ENCODE measurements at places on chromosomes 11 and 22. TPM values are rescaled to one million over a fixed set of nuclear protein-coding genes. Genes with fewer than 3 reads are reported as not detected.

GRCh38 chr11:105315287-105315686, 175.7 kb upstream of the CARD18 start:
- DNase-seq = no peak

GRCh38 chr11:8917157-8917825, 6.3 kb downstream of the AKIP1 start:
- no peak for DNase-seq

DNA sequence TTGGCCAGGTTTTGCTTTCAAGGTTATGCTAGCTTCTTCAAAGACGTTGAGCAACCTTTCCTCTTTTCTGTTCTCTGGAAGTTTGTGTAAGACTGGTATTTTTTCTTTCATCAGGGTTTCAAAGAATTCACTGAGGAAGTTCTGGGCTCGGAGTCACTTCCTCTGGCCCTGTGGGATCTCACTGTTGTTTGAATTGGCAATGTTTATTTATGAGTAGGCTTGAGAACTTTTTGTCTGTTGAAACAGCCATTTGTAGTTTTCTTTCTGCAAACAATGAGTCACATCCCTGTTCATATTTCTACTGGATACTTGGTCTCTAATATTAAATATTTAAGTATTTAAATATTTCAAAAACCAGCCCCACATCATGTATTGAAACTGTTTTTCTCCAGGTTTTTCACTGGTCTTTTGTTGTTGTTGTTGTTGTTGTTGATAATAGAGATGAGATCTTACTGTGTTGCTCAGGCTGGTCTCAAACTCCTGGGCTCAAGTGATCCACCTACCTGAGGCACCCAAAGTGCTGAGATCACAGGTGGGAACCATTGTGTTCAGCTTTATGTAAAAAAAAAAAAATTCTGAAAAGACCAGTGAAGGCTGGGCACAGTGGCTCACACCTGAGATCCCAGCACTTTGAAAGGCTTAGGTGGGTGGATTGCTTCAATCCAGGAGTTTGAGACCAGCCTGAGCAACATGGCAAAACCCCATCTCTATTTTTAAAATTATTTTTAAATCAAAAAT, 26.9 kb downstream of the SUSD2 start:
- no peak for DNase-seq

- no peak for DNase-seq
These were observed 71.4 kb upstream of the B3GNT6 start for GRCh38 chr11:76962583-76963416.

DNA sequence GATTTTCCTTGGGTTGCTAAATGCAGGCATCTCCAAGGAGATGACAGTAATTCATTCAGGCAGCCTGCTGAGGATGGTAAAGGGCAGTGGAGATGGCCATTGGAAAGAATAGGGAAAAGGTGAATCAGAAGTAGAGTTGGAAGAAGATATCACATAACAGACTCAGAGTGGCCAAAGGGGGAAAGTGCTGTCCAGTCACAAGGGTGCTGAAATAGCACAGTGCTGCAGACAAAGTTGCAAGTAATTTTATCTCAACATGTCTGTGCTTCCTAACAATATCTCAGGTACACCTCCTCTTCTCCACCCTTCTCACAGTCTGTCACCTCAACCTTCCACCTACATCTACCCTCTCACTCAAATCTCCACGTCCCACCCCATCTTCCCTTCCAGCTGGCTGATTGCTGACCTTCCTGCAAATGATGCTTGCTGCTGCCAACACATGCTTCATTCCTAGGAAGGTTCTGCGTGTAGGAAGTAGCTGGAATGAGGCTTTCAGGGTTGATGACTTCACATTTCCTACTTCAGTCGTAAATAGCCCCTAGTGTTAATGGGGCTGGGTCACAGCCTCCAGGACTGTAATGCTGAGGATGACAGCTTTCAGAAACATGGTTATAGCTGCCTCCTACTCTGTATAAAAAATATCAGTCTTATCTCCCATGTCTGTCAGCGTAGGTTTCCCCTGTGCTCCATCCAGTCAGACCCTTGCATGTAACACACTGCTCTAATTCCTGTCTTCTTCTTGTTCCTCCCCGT, 123.9 kb downstream of the CTNND1 start:
- peak; percentile 31 for DNase-seq

DNA sequence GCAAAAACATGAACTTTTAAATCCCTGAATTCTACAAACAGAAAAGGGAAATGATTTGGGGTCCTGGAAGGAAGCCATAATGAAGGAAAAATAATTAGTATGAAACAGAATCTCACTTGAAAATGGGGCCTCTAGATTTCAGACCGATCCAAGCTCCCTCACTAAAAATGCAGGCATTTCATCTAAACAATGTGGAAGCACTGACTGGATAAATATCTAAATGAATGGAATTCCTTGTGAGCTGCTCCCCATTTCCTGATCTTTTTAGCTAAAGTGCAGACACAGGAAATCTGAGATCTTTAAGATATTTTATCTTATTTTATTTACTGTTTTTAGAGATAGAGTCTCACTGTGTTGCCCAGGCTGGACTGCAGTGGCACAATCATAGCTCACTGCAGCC, 1255.8 kb downstream of the LRRC4C start:
- no peak for DNase-seq

- no peak for DNase-seq
These were observed 61.0 kb downstream of the LIF start for GRCh38 chr22:30185549-30185948.

DNA sequence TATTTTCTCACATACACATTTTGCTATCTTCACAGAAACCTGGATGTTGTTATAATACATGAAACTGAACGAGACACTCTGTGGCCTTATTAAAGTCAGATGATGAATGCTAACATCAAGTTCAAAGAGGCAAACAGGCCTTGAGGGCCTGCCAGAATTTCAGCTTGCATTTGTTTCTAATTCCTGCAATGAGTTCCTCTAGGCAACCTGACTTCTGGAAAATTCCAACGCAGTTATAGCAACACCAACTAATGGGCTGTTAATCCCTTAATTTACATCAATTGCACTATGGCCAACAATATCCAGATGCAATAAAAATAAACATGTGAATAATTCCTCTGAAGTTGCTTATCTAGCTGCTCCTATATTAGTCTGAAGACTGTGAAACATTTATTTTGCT, 19.1 kb downstream of the PAX6 start:
- no peak for DNase-seq

- no peak for DNase-seq
These were observed 195.2 kb downstream of the TRIM29 start for GRCh38 chr11:119942583-119943297.

GRCh38 chr22:40469181-40469580, 98.8 kb downstream of the SGSM3 start:
- DNase-seq = no peak

DNA sequence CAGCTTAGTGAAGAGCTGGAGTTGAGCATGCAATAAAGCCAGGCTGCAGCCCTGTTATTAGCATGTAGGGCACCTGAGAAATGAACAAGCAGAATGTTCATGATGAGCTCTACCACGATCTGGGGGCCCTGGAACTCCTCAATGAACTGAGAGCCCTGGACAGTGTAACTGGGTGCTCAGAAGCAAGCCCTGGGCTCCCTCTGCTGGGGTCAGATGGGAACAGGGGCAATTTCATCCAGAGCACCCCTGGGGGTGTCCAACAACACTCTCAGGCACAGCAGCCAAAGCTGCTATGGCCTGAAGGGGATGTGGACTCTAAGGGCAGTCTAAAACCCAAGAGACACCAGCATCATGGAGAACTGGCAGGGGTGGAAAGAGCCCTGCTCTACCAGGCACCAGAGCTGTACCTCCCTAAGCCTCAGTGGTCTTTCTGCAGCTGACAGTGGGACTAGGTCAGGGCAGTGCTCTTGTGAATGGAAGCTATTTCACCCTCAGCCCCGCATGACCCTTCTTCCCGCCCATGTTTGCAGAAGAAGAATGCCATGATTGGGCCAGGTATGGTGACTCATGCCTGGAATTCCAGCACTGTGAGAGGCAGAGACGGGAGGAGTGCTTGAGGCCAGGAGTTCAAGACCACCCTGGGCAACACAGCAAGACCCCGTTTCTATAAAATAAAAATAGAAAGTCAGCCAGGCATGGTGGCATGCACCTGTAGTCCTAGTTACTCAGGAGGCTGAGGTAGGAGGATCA, 28.9 kb downstream of the THOC5 start:
- no peak for DNase-seq

GRCh38 chr11:35344681-35345574, 74.4 kb downstream of the SLC1A2 start:
- DNase-seq = peak; percentile 73

- no peak for DNase-seq
These were observed 7.2 kb downstream of the KCNK7 start for GRCh38 chr11:65588199-65589054.

- DNase-seq = no peak
These were observed 226.9 kb downstream of the MN1 start for GRCh38 chr22:27574651-27575050.

GRCh38 chr22:28855355-28856094, 27.8 kb upstream of the ZNRF3 start:
- DNase-seq = peak; percentile 83

DNA sequence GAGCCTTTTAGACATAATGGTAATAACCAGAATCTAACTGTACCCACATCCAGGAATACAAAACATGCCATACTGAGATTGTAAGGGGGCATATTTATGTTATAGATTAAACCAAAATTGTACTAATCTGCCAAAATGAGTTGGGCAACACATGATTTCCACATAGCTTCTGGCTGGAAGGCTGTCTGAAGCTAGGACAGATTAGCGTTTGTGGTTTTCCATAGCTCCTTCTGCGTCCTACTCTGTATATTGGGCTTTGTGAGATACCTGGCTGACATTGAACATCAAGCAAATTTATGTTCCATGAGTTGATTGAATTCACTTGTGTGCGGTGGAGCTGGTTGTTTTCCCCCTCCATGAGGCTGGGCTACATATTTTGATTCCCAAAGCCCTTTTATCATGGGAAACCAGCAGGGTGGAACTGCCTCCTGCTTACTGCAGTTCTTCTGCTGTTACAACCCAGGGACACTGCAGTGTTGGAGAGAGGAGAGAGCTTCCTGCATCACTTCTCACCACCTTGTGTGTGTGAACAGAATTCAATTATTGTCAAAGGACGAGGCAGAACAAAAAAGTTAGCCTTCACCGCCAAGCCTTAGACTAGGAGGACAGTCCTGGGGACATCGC, 114.9 kb downstream of the C11orf91 start:
- DNase-seq = no peak

- DNase-seq = no peak
These were observed 7.8 kb upstream of the RRM1 start for GRCh38 chr11:4086575-4087353.

DNA sequence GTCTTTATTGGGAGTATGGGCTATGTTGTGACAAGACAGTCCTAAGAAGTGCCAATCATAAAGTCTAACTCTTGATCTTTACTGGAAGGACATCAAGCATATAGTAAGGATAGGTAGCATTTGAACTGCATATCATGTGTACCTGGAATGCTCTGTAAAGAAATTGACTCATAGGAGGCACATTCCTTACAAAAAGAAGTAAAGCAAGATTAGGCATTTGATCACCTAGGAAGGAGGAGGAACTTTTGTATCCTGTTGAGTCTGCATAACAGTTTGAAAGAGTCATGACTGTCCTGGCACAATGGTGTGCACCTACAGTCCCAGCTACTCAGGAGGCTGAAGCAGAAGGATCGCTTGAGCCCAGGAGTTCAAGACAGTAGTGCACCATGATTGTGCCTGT, 42.2 kb upstream of the DNAJB7 start:
- no peak for DNase-seq

DNA sequence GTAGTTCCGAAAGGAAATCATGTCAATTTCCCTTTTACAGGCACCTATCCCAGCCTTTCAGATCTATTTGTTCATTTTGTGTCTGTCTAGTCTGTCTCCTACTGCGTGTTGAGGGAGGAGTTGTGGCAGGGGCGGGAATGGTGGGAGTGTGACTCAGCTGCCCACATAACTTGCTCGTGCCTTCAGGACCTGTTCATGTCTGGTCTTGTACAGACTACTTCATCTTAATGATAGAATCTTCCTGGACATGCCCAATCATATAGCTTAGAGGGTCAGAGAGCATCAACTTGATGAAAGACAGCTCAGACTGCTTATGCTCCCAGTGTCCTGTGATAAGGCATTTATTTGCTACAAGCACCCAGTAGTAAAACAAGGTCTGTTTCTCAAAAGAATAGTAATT, 61.0 kb upstream of the BIRC3 start:
- DNase-seq = no peak

DNA sequence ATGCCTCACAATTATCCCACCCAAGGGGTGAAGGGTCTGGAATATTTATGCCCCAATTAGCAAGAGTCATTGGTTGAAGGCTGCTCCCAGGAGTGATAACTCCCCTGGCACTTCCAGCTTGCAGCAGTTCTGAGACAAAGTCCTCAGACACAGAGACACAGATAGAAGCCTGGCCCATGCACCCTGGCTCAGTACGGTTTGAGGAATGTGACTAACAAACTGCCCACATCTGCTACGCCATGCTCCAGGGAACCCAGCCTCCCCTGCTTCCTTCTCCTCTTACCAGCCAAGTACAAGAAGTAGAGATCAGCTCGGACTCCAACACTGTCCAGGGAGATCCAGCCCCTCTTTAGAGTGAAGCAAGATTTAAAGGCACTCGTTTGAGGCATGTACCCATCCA, 48.5 kb upstream of the BMAL1 start:
- DNase-seq = peak; percentile 61

DNA sequence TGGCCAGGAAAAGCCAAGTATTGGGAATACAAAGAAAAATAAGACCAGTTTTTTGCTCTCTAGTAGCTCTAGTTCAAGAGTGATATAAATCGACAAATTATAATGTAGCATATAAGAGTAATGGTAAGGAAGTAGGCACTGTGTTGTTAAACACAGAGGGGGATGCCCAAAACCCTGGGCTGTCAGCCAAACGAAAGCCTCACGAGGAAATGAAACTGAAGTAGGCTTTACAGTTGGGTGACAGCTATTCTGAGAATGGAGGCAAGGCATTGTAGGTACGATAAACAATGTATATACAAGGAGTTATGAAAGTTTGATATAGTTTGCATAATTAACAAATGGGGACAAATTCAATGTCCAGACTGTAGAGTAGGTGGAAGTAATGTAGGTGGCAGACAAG, 176.4 kb downstream of the FAM181B start:
- no peak for DNase-seq

DHCR7 gene
- polyA plus RNA-seq = 49.4 TPM

MAPK8IP1 gene
- polyA plus RNA-seq = 9.6 TPM

ELFN2 gene
- polyA plus RNA-seq = 1.5 TPM

NXPE1 gene
- polyA plus RNA-seq = 0.16 TPM

DGAT2 gene
- polyA plus RNA-seq = 5.0 TPM

TENM4 gene
- polyA plus RNA-seq = 26.5 TPM

PRAME gene
- 1.6 TPM for polyA plus RNA-seq

ZNF280B gene
- polyA plus RNA-seq = 5.2 TPM

CTSC gene
- polyA plus RNA-seq = 215 TPM

CCDC116 gene
- 0.41 TPM for polyA plus RNA-seq

PGR gene
- 0.07 TPM for polyA plus RNA-seq

SPTY2D1 gene
- polyA plus RNA-seq = 21.7 TPM

SEZ6L gene
- 0.30 TPM for polyA plus RNA-seq

MMP27 gene
- polyA plus RNA-seq = not detected

MUC2 gene
- polyA plus RNA-seq = 0.17 TPM

Measured in renal pelvis (tissue), 12 donors.